NCI-H1092 (cell line): ENCODE measurements at places on chromosomes 4 and X.

- DNase-seq: no peak
Observed at GRCh38 chr4:72663828-72664227, 94.8 kb upstream of the ADAMTS3 start.

DNA sequence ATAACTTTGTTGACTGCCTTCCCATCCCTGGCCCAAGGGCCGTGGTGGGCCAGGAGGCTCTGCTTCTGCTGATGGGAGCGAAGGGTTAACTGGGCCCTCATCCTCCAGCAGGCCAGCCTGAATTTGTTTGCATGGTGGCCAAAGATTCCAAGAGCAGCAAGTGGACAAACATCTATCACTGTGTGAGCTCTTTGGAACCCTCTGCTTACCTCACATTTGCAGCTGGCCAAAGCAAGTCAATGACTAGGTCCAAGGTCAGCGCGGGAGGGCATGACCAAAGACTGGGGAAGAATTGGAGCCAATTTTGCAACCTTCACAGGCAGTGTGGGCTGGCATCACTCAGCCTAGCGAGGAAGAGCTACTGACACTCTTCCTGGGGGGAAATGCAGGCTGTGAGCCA, 67.8 kb upstream of the ATP6AP2 start:
- no peak for DNase-seq

DNA sequence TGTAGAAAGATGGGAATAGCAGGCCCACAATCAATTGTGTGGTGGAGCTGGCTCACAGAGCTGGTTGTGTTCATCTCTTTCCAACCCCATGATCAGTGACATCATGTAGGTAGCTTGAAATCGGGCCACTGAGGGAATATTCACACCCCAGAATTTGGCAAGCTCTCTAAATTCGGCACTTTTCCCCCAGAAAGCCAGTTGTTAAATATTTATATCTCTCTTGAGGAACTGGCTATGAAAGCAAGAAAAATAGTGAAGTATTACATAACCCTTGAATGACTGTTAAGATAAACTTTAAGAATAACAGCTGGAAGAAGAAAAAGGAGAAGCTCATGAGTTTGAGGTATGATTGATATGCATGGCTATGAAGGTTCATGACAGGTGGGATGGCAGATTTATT, 38.9 kb downstream of the GPRIN3 start:
- no peak for DNase-seq

GRCh38 chrX:140433582-140433981, 71.3 kb downstream of the SOX3 start:
- DNase-seq: no peak

DNA sequence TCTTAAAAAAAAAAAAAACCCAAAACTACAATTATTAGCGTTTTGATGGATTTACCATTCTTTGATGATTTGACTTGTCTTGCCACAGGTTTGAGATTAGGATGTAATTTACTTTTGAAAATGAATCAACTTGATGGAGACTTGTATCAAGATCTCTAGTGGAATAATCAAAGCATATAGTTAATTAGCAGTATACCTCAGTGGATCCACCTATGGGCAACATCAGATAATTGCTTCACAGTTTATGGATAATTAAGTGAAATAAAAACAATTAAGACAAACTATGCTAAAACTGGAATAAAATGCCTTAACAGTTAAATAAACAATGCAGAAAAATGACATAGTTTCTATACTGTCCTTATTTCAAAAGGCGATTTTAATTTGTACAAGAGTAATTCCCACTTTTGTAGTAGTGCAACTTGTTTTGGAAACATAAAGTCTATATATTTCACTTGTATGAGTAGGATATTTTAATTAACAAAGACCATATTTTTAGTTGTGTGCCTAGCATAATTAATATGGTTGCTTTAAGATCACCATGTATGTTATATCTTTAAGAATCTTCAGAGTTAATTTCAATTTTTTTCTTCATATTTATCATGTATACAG, 4.2 kb downstream of the CPEB2 start:
- DNase-seq: no peak

DNA sequence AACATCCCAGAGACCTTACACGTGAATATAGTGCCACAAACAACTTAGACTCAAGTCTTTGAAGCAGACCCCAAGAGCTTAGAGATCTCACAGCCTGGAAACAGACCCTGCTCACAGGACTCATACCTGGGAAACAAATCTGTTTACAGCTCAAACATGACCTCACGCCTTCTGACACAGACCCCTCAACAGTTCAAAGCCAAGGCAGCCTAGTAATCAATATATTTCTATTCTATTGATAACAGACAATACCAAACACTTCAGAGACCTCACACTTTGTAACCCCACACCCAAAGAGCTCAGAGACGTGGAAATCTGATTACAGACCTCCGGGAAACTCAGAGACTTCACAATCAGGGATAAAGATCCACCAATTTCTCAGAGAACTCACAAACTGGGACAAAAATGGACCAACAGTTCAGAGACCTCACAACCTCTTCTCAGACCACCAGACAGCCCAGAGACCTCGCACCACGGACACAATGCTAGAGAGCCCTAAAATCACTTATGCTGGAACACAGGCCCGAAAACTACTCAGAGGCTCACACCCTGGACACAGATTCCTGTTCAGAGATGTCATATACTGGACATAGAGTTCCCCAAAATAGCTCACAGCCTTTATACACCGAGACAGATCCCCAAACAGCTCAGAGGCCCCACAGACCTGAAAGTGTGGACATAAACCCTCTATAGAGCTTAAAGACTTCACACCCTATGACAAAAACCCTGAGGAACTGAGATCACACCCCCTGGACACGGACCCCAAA, 14.8 kb downstream of the SUV39H1 start:
- DNase-seq: no peak

- DNase-seq: no peak
Observed at GRCh38 chr4:60913002-60913401, 287.1 kb upstream of the ADGRL3 start.
